ENCODE measurements at places on chromosomes 16 and 17.

DNA sequence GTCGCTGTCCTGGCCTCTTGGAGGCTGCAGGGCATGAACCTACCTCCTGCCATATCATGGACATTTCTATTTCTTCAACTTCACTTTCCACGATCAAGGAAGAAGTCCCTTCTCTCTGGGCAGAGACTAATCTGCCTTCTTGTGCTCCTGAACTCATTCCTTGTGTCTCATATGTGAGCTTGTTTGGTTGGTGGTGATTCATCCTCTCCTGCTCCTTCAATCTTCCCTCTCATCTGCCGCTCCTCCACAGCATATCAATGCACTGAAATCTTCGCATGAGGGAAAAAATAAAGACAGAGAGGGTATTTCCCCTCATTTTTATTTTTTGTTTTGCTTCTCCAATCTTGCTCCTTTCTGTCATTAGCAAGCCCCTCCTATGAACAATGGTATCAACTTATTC, 571.7 kb upstream of the GOT2 start:
- no peak for DNase-seq

DNA sequence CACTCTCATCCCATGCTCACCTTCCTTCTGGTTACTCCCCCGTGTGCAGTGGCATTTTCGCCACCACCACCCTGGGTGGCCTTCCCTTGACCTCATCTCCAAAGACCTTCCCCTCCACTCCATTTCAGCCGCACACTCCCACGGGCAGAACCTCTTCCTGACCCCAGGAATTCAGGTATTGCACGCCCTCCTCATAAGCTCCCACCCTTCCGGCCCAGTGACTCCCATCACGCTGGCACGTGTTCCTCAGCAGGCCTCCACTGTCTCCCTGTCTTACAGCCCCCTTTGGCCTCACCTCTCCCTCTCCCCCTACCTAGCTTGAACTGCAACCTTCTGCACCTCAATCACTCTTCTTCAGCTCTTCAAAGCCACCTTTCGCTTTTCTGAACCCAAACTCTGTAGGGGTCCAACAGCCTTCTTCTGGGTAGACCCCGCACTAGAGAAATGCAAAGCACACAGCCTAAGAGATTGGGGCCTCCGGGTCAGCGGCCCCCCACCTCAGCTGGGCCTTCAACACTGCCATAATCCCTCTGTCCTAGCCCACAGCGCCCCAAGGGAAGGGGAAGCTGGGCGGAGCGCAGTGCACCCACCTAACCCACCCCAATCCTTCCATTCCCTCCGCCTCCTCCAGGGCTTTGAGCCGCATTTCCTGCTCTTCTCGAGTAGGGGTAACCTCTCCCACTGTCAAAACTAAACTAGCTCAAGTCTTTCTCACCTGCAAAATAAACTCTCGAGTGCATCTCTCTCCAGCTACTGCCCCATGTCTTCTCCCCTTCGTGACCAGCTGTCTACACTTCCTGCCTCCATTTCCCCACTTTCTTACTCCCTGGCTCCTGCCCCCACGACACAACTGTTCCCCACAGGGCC, 1.7 kb upstream of the TMEM97 start:
- DNase-seq, result no peak

GRCh38 chr17:12522743-12523183, 142.9 kb upstream of the MYOCD start:
- peak; percentile 49 for DNase-seq

GRCh38 chr17:3968886-3969524, 4.8 kb upstream of the ATP2A3 start:
- DNase-seq, result no peak

- no peak for DNase-seq
These were observed 6.5 kb downstream of the TM4SF5 start for GRCh38 chr17:4777969-4778760.

DNA sequence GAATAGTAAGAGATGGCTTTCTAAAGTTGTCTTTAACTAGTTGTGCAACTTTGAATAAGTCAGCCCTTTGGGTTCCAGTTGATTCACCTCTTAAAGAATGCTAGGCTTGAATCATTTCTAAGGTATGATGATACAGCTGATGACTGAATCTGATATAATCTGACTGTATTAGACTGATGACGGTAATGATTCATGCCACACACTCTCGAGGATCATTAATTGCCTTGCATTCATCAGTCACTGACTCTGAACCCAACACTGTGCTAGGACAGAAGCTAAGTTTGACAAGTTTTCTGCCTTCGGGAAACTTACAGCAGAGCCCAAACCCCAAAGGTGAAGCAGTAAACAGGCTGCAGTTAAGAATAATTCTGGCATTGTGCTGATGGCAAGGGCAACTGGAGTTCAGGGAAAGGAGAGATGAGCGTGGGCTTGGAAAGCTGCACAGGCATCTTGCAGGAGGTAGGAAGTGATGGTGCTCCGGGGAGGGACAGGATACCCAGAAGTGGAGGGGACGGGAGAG, 25.8 kb downstream of the ASIC2 start:
- no peak for DNase-seq

DNA sequence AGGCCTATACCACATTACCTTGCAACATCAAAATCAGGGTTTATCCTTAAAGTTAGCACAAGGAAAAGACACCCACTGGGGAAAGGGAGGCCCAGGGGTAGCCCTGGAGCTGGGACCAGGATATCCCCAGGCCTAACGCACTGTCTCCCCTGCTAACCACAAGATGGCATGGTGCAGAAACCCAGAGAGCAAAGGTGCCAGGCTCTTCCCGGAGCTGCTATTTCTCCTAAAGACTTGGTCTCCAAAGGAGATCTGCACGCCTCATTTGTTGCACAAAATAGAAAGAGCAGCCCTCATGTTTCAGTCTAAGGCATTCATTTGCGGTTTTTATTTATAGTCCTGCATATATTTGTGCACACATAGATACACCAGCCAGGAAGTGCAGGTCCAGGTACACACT, 408.6 kb downstream of the SOX9 start:
- no peak for DNase-seq

GRCh38 chr17:34750004-34750403, 170.6 kb downstream of the TMEM132E start:
- no peak for DNase-seq

DNA sequence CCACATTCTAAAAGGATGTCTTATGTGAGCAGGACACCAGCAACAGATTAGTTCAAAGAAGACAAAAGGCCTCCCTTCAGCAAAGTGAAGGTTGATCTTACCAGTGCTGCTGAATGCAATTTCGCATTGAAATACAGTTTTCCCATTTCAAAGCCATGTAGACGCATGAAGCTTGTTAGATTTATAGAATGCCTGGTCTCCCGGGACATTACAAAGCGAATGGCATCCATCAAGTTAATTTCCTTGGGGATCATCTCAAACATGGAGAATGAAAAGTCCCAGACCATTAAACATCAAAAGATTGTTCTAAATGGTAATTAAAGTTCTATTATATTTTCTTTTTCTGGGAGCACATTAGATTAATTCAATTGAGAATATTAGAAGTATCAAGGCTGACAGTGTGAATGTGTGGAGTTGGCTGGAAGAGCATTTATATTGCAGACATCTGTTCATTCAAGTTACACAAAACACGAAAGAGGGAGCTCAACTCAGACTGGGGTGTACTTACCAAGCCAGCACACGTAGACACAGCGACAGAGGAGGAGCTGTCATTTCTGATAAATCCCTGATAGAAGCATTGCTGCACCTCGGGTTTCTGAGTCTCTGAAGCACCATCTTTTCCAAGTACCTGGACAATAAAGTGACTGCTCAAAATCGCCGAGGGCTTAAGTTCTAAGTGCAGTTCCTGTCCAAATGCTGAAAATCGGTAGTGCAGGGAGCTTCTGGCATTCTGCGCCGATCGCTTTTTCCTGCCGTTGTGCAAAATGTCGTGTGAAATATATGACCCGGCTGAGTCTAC, 3.8 kb downstream of the ADAMTS18 start:
- no peak for DNase-seq

- no peak for DNase-seq
These were observed 105.7 kb downstream of the CCDC182 start for GRCh38 chr17:57639381-57639780.

GRCh38 chr17:38428112-38428642, at the start of gene ARHGAP23:
Gene ARHGAP23, plus strand, starts transcription at chr17:38428464. Its CDS starts 22 bp downstream, at chr17:38428486.
- DNase-seq, result no peak

DNA sequence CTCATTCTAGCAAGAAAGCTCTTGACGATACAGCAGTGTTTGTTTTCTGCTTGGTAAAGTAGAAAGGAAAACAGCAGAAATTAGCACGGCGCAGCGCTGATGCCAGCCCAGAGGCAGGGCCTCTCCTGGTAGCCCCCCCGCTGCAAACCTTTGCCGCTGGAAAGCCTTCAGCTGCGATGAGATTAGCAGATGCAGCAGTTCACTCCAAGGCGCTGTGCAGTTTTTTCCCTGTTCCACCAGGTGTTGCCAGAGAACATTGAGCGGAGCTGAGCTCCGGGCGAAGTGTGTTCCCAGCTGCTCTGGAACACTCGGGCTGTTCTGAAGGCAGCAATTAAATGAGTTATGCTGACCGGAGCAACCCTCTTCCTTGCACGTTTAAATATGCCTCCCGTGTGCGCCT, 72.5 kb downstream of the RBFOX1 start:
- DNase-seq, result peak; percentile 82
